ENCODE measurements at places on chromosomes 6 and 20.

DNA sequence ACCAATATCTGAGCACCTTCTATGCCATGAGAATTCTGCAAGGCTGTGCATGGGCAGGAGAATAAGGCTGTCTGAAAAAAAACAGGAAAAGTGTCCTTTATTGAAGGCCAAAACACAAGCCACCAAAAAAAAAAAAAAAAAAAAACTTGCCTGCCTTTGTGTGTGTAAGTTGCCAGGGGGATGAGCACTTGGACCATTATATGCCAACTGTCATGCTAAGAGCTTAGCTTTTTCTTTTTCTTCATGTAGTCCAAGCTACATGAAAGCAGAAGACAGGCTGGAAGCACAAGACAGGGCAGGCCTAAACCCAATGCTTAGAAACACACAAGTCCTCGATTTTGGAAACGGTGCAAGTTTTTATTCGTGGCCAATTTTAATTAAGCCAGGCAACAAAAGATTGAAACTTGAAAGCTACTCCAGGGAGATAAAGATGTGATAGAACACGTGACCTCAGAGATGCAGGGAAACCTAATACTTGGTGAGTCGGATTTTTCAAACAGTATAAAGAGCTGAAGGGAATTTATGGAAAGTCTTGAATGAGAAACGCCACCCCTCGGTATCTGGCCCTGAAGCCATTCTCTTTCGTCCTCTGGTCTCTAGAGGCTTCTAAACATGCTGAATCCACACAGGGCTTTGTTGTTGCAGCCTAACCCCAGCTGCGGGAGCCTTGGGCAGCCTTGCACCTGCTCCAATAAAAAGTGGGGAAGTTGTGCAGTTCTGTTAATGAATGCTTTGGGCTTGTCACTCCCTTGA is 8.6 kb downstream of the BMP7 start:
- DNase-seq: peak; percentile 53

- no peak for DNase-seq
Measured at GRCh38 chr20:51428401-51429143, 113.9 kb downstream of the NFATC2 start.

DNA sequence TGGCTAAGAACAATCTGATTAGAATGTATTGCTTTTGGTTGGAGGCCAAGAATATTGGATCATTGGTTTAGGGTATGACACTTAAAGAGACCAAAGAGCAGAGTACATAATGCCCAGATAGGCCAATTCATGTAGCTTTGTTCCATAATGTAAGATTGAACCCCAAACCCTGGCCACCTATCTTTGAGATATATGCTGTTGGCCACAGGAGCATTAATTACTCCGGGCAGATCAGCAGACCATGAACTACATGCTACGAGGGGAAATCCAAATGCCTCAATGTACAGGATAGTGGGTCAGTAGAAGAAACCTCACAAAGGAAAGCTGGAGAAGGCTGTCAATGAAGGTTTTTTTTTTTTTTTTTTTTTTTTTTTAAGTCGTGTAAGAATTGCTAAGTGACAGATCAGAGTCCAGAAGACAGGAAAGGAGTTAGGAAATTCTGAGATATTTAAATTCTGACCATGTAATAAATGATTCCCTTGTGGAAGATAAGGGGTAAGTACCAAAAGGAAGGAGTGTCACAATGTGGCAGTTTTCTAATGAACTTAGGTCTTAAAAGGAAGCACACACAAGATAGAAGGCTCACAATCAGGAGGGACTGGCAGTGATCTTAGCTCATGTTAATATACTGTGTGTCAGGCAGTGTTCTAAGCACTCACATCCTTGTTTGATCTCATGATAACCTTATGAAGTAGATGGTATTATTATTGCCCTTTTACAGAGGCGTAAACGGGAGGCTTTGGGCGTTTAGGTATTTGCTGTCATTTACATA is 61.4 kb downstream of the CARMIL1 start:
- no peak for DNase-seq

DNA sequence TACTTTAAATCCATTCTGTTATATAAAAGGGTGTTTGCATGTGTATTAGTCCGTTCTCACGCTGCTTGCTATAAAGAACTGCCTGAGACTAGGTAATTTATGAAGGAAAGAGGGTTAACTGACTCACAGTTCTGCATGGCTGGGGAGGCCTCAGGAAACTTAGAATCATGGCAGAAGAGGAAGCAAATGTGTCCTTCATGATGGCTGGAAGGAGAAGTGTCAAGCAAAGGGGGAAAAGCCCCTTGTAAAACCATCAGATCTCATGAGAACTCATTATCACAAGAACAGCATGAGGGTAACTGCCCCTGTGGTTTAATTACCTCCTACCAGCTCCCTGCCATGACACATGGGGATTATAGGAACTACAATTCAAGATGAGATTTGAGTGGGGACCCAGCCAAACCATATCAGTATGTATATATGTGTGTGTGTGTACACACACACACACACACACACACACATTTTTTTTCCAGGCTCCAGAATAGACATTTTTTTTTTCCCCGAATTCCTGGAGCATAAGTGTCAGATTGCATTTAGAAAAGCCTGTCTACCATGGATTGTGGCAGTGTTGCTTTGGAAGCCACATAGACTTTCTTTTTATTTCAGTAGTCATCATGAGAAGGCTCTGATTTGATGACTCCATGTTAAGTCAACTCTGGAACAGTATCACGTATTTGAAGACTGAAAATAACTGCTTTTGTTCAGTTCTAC is 31.5 kb downstream of the KDM1B start:
- DNase-seq: no peak

GRCh38 chr6:167793421-167793820 is 33.3 kb upstream of the AFDN start:
- DNase-seq: no peak

DNA sequence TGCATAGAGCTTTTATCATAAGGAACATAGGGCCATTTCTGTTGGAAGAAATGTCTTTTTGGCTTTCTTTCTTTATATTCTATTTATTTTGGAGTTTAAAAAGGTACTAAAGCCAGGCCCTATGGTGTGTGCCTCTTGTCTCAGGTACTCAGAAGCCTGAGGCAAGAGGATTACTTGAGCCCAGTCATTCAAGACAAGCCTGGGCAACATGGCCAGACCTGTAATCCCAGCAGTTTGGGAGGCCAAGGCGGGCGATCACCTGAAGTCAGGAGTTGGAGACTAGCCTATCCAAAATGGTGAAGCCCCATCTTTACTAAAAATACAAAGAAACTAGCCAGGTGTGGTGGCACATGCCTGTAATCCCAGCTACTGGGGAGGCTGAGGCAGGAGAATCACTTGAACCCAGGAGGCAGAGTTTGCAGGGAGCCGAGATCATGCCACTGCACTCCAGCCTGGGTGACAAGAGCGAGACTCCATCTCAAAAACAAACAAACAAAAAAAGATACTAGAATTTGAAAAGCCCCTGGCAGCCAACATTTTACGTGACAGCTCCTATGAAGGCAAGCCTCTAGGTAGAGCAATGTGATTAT is 80.0 kb downstream of the CBFA2T2 start:
- DNase-seq: no peak

- no peak for DNase-seq
Measured at GRCh38 chr6:100084316-100084990, 90.4 kb upstream of the MCHR2 start.

GRCh38 chr6:123527406-123527805 is 109.3 kb downstream of the TRDN start:
- DNase-seq: no peak

GRCh38 chr6:5085648-5086293 is 630 bp downstream of the PPP1R3G start:
- peak; percentile 17 for DNase-seq

GRCh38 chr6:83558975-83559374 is 46.6 kb downstream of the PRSS35 start:
- DNase-seq: no peak

DNA sequence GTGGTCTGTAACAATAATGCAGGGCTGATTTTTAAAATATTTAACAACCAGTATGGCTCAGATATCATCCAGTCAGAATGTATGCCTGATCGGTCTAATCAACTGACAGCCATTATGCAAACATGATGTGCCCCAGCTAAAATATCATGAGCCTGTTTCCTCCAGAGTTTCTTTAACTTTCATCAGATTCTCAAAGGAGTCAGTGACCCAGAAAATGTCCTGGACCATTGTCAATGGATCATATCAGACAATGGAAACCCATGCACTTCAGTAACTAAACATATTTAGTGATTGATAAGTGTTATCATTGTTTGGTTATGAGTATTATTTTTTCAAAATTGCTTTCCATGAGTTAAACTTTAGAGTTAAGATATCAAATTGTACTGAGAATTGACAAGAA is 173.5 kb downstream of the LMBRD1 start:
- no peak for DNase-seq

DNA sequence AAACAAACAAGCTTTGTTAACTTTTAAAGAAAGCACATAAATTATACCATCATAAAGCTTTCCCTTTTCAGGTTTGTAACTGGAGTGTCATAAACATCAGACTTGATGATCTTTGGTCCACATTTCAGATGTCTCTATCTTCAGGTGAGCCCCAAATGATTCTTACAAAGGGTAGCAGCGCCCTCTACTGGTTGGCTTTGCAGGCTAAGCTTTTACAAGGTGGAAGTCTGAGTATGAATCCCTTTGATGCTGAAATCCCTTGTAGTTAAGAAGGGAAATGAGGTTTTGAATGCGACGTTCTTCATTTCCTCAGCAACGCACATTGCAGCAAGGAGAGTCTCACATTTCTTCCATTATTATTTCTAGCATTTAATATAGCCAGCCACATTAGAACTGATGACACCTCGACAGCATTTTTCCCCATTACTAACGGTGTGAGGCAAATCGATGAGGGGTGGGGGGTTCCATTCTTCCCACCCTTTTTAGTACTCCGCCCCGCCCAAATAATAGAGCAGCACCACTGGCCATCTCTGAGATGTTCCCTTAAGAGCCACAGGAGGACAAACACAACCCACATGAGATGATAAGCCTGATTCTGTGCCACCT is 126.3 kb upstream of the NT5E start:
- DNase-seq: peak; percentile 70

DNA sequence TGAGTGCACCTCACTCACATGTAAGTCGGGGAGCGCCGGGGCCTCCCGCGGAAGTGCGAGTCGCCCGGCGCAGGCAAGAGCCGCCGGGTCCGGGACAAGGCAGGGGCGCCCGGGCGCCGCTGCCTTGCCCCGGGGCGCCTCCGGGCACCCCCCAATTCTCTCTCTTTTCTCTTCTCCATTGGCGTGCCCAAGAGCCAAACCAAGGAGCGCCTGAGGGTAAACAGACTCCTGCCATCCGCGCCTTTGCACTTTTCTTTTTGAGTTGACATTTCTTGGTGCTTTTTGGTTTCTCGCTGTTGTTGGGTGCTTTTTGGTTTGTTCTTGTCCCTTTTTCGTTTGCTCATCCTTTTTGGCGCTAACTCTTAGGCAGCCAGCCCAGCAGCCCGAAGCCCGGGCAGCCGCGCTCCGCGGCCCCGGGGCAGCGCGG is 36.8 kb downstream of the GNAS start:
- DNase-seq: no peak

DNA sequence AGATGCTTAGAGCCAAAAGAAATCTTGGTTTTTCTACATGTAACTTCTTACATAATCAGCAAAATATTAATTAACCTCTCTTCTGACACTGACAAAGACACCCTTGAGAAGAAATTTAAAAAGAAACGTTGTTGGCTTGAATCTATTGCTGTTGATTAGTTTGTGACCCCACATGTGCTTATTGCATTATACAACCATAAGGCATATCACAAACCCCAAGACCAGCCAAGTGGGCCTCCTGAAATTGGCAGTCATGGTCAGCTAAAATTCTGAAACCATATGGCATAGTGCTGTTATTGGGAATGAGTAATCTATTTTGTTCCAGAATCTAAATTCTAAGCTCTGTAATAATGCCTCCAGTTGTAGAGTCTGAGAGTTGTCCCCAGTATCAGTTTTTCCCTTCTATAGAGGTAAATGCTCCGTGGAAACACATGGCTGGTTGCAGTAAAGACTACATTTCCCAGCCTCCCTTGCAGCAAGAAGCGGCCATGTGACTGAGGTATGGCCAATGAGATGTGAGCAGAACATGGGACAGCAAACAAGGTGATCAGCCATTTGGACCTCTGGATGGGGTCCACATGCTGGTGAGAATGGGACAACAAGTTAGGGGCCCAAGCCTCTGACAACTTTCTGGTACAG is 42.3 kb upstream of the PTPN1 start:
- peak; percentile 16 for DNase-seq

DNA sequence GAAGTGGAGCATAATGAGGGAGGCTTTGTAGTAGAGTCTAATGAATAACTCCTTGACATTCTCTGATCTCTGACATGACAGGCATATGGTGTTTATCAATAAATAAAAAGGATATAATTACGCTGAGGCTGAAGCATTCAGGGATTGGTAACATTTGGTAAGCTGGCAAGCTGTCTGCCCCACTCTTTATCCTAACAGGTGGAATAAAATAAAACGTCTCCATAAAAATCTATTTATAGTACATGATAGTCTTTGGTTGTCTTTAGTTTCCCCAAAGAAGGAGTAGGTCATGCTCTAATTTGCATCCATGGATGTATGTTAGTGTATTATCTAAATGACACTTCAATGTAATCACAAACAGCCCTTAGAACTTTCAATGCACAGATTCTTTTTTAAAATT is 30.9 kb upstream of the RBM24 start:
- no peak for DNase-seq

DNA sequence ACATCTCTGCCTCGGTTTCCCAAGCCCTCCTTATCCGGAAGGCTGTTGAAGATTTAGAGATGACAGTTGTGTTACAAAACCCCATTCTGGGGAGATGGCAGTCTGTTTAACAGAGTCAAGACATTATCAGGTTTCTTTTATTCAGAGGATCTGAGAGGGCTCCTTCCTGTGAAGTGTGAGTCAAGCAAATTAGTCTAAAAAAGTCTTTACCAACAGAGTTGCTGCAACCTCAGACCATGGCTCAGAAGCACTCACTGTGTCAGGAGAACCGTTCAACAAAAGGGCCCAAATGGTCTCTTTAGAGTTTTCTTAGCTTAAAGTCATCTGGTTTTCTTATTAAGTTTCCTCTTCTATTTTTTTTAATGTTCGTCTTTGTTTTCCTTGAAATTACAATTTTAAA is 717.8 kb downstream of the EPM2A start:
- no peak for DNase-seq

DNA sequence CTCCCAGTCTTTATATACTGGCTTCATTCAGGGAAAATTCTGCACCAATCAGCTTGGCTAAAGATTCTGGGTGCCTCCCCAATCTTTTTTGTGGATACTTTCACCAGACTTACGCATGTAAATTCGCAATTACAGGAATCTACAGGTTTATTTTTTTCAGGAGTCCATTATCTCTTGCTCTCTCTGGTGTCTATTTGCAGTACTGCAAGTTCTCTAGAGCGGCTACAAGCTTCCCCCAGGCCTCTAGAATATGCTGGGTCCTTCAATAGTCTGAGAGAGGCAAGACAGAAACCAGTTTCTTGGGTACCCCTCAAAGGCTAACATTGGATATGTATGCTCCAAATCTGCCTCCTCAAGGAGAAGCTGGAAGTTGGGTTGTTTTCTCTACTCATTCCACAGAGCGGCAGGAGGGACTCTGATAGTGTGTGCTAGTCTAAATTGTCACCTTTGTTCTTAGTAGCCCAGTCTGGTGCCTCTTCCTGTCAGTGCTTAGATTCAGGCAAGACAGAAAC is 58.5 kb downstream of the SUN5 start:
- no peak for DNase-seq

Measured in NCI-H1105 (cell line).